Stimulated activated CD8-positive, alpha-beta memory T cell treated with anti-CD3 and anti-CD28 coated beads, Interleukin-7, amount 100 ng/mL, for 48 hours (primary cell): ENCODE measurements at places on chromosomes 6 and 20.

GRCh38 chr6:152698692-152699091, 995 bp downstream of the MYCT1 start:
- DNase-seq, result no peak

DNA sequence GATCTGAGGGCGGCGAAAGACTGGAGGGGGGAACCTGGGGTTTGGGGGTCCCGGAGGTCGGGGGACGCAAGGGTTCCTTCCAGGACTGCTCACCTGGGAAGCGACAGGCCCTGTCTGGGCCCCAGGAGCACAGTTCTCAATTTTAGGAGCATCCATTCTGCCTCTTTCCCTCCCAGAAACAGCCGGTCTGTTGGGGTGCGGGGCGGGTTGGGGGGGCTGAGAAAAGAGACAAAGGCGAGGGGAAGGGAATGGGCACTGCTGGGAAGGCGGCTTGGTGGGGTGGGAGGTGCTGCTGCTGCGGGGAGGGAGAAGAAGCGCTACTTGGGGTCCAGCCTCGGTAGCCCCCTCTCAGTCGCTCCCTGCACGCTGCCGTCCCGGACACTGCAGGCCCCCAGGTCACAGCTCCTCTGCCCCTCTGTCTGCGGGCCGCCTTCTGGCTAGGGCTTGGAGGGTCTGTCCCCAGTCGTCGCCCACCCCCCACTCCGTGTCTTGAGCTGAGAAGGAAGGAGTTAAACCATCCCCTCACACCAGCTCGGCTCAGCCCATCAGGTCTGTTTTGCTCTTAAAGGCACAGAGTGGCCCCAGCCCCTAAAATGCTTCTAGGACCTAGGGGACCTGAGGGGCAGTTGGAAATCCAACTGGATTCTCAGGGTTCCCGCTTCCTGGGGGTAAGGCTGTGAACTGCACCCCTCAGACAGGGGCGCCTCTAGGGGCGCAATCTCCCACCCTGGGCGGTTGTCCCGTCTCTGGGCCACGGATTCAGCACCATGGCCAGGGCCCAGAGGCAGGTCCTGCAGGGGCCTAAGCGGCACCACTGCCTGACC, 690 bp downstream of the GDAP1L1 start:
- DNase-seq, result no peak

DNA sequence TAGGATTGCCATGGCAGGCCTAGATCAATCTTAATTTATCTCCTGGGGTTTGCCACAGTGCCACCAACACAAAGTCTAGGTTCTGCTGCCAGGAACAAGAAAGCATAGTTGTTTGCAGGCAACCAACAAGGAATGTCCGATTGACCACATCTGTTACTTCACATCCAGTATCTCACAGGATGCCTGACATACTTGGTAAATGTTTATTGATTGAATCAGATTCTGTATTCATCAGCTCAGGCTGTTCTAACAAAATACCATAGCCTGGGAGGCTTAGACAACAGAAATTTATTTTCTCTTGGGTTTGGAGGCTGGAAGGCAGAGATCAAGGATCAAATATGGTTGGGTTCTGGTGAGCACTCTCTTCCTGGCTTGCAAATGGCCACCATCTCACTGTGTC, 26.3 kb upstream of the MC3R start:
- DNase-seq, result no peak

- DNase-seq, result no peak
Measured at GRCh38 chr6:164286011-164286410, 871.5 kb downstream of the QKI start.

- DNase-seq, result no peak
Measured at GRCh38 chr20:48149902-48150301, 364.6 kb upstream of the SULF2 start.
